ENCODE measurements at places on chromosomes 2 and 18.

GRCh38 chr2:133497951-133498565 lies 70.2 kb downstream of the NCKAP5 start:
- no peak for DNase-seq

DNA sequence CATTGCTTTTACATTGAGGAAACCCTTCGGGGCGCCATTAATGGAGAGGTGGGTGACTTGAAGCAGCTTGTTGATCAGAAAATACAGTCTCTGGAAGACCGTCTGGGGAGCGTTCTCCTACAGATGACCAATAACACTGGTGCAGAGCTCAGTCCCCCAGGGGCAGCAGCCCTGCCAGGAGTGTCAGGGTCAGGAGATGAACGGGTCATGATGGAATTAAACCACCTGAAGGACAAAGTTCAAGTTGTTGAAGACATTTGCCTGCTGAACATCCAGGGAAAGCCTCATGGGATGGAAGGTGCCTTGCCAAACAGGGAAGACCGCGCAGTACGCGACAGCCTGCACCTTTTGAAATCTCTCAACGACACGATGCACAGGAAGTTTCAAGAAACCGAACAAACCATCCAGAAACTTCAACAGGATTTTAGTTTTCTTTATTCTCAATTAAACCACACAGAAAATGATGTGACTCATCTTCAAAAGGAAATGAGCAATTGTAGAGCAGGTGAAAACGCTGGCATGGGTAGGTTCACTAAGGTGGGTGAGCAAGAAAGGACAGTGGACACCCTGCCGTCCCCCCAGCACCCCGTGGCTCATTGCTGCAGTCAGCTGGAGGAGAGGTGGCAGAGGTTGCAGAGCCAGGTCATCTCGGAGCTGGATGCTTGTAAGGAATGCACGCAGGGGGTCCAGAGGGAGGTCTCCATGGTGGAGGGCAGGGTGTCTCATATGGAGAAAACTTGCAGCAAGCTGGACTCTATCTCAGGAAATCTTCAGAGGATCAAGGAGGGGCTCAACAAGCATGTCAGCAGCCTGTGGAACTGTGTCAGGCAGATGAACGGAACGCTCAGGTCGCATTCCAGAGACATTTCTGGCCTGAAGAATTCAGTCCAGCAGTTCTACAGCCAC lies 45.0 kb downstream of the EMILIN2 start:
- DNase-seq = peak; percentile 27

GRCh38 chr18:12409469-12409868 lies 1.7 kb downstream of the PRELID3A start:
- DNase-seq = no peak

GRCh38 chr2:15748736-15749323 lies 157.2 kb downstream of the DDX1 start:
- no peak for DNase-seq

DNA sequence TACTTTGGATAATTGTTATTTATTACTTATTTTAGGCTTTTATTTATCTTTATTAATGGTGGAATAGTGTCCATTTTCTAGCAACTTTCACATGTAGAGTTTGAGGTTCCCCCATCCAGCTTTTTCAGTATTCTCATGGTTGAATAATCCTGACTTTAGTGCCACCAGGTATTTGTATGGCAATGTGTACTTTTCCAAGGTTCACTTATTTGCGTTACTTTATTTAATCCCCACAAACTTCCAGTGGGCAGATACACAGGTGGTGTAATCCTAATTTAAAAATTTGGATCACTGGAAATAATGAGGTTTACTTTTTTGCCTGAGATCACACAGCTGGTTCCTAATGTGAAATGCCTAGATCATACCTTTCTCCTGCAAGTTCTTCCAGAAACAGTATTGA lies 30.5 kb downstream of the NAB1 start:
- no peak for DNase-seq

DNA sequence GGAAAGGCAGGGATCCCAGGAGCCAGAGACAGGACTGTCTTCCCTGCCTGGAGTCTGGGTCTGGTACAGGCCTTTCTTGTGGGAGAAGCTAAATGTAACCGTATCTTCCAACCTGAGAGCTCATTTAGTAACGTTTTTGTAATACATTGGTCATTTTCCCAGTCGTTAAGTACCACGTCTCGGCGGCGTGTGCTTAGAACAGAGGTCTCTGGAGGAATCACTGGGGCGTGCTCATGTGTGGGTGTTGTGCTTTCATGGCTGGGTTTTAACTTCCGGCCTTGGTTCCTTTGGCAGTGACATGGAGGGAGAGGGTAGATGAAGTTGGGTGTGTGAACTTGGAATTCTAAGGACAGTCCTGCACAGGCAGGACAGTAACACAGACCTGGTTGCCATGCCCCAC lies 79.7 kb downstream of the NCK2 start:
- DNase-seq = no peak

- DNase-seq = no peak
Measured at GRCh38 chr2:13650586-13651180, 933.9 kb downstream of the TRIB2 start.

DNA sequence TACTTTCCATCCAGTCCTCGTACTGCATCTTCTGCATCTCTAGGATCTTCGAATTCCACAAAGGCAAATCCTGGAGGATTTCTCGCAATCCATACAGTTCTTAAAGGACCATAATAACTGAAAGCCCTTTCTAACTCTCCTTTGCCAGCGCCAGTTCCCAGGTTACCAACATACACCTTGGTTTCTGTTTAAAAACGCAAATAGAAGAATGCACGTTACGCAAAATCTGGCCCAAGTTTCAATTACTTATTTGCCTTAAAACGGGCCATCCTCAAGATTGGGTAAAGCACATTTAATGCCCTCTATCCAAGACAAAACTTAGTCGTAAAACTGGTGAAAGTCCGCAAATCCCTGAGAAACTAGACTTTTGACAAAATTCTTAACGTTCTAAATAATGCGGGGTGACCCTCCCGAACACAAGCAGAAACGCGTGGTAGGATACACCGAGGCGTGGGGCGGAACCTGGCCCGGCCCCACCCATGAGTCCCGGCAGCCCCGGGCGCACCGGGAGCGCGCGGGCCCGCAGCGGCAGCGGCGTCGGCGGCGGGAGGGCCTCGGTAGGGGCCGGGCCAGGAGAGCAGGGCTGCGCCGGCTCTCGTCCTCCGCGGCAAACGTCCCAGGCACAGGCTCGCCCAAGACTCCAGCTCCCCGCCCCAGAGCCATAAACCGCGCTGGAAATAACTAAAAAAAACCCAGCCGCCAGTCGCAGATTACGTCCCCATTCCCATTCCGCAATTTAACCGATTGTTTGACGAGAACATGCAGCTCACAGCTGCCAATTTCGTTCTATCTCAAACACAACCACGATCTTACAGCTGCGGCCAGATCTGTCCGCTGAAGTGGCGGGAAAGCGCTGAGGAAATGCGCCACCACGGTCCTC lies 910 bp downstream of the SRSF7 start:
- no peak for DNase-seq
